Stimulated activated CD8-positive, alpha-beta memory T cell treated with anti-CD3 and anti-CD28 coated beads, Interleukin-4, amount 100 ng/mL, for 1 hour (primary cell): ENCODE measurements at places on chromosomes 7 and 10.

GRCh38 chr7:96747418-96747940 is 37.8 kb upstream of the SEM1 start:
- DNase-seq = no peak

DNA sequence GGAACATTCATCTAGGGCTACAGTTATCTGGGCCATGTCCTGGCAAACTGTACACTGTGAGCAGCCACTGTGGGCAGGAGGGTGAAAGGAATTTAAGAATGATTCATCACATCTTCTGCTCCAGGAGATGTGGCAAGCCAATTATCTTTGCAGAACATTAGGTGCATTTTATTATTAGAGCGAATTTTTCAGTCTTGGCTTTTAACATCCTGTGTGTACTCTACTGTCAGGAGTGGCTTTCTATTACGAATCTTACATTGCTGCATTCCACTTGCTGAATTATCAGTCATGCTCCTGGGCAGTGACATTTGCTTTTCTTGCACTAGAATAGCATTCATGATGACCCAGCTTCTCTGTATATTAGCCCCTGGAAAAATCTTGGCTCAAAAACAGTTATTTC is 109.2 kb upstream of the TARP start:
- no peak for DNase-seq

DNA sequence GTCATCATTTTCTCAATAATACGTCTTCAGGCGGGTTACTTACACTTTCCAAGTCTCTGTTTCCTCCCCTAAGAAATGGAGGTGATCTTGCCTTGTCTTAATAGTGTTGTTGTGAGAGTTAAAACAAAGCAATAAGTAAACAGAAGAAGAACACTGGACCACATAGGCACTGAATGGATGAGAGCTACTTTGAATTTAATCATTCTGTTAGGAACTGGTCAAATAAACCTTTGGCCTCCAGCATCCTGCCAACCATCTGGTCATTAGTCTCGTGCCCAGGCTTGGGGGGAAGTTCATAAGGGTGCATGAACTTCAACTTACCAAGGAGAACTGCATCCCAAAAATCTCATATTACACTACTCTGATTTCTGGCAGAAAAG is 109.4 kb upstream of the C7orf33 start:
- no peak for DNase-seq

- DNase-seq = no peak
Observed at GRCh38 chr7:132420527-132420926, 155.7 kb downstream of the PLXNA4 start.

GRCh38 chr10:103575416-103576075 is 82.0 kb downstream of the NEURL1 start:
- no peak for DNase-seq

DNA sequence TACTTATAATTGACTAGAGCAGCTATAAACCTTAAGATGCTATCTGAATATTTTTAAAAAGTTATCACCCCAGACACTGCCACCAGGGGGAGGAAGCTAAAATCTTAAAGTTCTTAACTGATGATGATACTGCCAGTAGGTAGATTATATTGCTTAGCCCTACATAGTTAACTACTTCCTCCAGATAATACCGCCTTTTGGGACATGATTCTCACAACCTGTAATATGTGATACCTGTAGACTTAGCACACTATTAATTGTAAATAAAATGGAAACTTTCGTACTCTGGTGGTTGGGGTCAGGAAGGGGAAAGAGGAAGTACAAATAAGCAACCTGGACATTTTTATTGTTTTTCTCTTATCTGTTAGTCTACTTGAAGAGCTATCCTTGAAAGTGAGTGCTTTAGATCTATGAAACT is 268.9 kb downstream of the ADK start:
- no peak for DNase-seq
